Activated CD4-positive, alpha-beta T cell treated with anti-CD3 and anti-CD28 coated beads for 1 hour (primary cell): ENCODE measurements at places on chromosomes 7 and 10.

GRCh38 chr7:12249706-12250105 is 38.6 kb downstream of the TMEM106B start:
- no peak for DNase-seq

- no peak for DNase-seq
Measured at GRCh38 chr10:131865223-131865917, 35.4 kb upstream of the PPP2R2D start.

- DNase-seq: no peak
Measured at GRCh38 chr10:77401683-77402082, 235.9 kb downstream of the KCNMA1 start.

- no peak for DNase-seq
Measured at GRCh38 chr10:88330174-88330573, 252.9 kb downstream of the RNLS start.

DNA sequence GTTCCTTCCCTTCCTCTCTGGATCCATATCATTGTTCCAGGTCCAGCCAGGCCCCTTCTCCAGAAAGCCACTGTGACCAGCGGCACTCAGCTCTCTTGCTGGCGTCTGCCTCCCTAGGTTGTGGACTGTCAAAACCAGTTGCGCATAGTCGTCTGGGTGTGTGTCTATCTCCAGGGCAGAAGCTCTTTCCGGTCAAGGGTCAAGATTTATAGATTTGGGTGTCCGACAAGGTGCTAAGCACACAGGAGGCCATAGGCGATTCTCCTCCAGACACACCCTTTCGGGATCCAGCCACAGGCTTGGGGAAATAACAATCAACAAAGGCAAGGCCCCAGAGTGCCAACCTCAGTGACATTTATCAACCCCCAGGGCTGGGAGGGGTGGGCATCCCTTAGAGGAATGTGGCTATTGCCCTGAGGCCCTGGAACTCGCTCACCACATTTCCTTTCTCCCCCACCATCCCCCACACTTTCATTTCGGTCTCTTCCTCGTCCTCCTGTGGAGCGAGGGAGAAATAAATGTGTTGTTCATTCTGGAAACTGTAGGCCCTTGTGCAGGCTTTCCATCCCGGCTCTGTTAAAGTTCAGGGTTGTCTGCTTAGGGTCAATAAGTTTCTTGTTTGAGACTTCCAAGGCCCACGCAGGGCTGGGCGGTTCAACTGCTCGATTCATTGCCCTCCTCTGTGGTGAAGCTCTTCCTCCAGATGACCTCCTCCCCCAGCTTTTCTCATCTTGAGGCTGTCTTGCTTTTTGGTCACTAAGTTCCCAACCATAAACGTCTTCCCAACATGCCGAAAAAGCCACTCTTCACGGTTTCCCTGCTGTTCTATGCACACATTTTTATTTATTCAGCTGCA is 57.9 kb downstream of the AFAP1L2 start:
- no peak for DNase-seq

GRCh38 chr7:108463613-108464012 is 7.4 kb upstream of the NRCAM start:
- DNase-seq: no peak

GRCh38 chr10:12634621-12634931 is 285.2 kb downstream of the CAMK1D start:
- DNase-seq: no peak

- DNase-seq: no peak
Measured at GRCh38 chr7:29071203-29071874, 75.0 kb downstream of the CPVL start.

DNA sequence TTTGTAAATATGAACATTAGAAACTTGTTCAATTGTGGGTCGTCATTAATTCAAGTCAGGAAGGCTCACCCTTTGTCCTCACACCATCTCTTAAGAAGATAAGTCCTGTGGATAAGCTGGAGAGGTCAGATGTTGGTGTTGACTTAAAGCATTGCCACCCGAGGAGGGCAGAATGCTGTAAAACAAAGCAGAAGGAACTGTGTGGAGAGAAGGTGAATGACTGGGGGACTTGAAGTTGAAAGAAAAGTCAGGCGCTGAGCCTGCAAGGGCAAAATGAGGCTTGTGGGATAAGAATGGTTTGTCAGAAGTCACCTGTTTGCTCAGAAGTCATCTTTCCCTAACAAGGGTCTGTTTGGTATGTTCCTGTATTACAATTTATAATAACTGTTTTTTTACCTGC is 9.1 kb downstream of the RPA3 start:
- DNase-seq: no peak

DNA sequence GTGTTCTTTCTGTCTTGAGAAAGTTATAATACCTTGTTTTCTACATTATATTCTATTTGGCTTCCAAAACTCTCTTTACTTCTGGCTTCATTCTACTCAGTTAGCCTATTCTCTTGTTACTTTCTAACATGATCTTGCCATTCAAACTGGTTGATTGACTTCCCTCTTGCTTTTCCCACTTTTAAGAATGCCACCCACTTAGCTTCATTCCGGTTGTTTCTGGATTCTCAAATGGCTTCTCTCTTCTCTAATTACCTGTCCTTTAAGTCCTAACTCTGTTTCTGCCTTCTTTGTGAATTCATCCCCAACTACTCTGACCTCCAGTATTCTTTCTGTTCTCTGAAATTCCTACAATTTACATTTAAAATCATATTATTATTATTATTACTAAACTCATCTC is 52.0 kb downstream of the ANKIB1 start:
- no peak for DNase-seq

DNA sequence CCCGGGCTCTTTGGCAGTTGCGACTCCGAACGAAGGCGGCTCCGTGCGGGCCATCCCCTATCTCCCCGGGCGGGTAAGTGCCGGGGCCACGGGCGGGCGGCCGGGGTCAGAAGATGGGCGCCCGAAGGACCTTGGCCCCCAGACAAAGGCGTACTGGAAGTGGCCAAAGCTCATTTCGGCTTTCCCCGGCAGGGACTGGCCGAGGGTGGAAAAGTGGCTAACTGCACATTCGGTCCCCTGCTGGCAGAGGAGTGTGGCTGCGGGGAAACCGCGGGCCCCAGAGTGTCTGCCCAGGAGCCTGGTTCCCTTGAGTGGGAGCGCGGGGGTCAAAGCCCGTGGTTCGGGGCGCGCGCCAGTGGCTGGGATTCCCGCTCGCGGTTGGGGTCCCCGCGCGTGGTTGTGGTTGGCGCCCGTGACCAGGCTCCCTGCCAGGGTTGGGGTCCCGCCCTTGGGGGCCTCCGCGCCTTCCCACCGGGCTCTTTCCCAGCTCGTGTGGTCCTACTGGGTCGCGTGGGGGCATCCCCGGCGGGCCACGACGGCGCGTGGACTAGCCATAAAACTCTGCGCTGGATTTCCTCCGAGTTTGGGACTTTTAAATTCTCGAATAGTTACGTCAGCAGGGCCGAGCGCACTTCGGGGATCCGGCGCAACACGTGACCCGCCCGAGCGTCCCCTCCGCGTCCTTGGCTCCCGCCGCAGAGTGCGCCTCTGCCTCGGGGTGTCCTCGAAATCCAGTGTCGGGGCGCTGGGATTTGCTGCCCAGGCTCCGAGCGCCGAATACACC is 124.4 kb downstream of the TACC2 start:
- DNase-seq: no peak

DNA sequence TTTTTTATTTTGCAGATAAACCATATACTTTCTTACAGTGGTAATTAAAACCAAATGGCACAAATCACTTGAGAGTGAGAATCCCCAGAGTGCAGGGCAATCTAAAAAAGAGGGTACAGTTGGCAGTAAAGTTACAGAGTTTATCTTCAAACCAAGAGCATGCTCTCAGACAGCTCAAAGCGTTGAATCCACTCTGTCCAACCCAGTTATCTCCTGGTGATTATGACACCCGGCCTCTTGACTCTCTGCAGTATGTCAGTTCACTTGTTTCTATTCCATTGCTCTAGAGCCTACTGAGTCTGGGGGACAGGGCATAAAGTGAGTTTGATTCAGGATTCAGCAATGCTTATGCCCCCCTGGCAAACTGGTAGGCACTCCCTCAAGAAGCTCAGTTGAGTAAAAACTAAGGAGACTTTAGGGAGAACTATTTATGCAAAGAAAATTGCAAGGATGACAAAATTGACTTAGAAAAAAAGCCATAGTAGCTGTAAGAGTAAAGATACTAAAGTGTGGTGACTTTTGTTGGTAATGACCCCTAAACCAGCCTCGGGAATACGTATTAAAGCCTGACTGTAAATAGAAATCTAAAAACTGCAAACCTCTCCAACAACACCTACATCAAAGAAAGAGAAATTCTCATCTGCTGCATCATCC is 55.5 kb downstream of the COL1A2 start:
- DNase-seq: no peak

GRCh38 chr10:28375399-28376354 is 72.8 kb upstream of the MPP7 start:
- DNase-seq: no peak

- DNase-seq: no peak
Measured at GRCh38 chr10:11429439-11430052, 181.9 kb downstream of the USP6NL start.

- DNase-seq: no peak
Measured at GRCh38 chr7:120337308-120337907, 64.4 kb downstream of the KCND2 start.

DNA sequence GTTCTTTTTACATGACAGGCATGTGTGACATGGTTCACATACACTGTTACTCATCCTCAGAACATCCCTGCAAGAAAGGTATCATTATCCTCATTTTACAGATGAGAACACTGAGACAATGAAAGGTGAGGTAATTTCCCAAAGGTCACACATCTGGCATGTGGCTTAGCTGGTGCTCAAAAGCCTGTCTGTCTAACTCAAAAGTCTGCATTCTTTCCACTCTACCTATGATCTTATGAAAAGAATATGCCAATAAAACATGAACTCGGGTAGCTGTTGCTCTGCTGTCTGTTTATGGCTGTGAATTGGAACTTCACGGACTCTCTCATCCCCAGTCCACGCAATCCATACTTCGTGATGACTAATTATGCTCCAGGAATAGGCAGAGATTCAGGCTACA is 79.0 kb upstream of the ODAD2 start:
- DNase-seq: no peak

DNA sequence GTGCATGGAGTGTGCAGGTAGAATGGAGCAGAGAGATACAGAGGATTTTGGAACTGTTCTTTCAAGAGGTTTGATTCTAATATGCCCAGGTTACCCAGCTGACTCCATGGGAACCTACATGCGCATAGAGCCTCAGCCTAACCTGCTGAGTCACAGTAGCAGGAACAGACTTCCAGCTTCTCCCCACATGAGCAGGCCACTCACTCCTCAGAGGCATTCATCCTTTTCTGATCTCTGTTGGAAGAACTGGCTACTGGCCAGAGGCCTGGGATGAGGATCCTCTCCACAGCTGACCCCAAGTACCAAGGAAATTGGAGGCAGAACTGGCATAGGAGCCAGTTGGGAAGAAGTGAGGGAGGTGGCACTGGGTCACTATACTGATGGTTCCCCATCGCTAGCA is 17.9 kb upstream of the CCSER2 start:
- DNase-seq: no peak

GRCh38 chr7:100613412-100614175 is 1.3 kb downstream of the MOSPD3 start:
- no peak for DNase-seq

GRCh38 chr10:101095550-101096213 is 33.9 kb downstream of the KAZALD1 start:
- DNase-seq: peak; percentile 49

GRCh38 chr7:2019711-2020511 is 212.8 kb downstream of the MAD1L1 start:
- no peak for DNase-seq

- no peak for DNase-seq
Measured at GRCh38 chr10:108204528-108205305, 1040.2 kb upstream of the SORCS1 start.

GRCh38 chr7:1086588-1087464 is 1.1 kb upstream of the GPER1 start:
- DNase-seq: peak; percentile 59
